ENCODE measurements at places on chromosomes 6 and 20.

- DNase-seq, result no peak
These were observed 65.7 kb upstream of the EEF1A1 start for GRCh38 chr6:73586416-73586974.

DNA sequence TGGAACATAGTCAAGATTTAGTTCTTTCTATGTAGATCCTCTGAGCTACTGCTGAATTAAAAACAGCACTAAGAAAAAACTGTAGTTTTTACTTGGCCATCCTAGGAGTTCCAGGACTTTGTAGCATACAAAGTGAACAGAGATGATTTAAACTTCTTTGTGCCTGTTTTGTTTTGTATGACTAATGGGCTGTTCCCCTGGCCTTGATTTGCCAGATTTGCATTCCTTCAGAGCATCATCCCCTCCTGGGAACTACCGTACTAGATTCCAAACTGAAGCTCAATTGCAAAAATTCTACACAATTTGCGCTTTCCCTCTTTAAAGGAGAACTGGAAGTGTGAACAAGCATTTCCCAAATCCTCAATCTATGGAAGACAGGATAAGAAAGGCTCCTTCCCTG is 23.1 kb downstream of the ACOT13 start:
- no peak for DNase-seq

DNA sequence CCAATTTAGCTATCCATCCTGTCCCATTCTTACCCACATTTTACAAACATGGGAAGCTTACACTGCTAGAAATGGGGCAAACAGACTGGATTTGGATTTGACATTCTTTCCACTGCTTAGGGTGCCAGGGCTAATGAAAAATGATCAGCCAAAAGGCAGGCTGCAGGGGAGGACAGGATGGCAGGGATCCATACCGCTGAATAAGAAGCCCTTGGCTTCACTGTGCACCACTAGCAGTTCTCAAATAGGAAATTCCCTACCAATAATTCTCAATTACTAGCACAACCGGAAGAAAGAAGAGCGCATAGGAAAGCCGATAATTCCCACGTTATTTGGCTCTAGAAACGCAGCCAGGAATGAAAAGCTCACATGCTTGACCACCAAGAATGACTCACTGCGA is 73.1 kb downstream of the NDUFAF5 start:
- DNase-seq, result no peak

- DNase-seq, result no peak
These were observed 3.0 kb downstream of the HLA-A start for GRCh38 chr6:29945281-29945820.

DNA sequence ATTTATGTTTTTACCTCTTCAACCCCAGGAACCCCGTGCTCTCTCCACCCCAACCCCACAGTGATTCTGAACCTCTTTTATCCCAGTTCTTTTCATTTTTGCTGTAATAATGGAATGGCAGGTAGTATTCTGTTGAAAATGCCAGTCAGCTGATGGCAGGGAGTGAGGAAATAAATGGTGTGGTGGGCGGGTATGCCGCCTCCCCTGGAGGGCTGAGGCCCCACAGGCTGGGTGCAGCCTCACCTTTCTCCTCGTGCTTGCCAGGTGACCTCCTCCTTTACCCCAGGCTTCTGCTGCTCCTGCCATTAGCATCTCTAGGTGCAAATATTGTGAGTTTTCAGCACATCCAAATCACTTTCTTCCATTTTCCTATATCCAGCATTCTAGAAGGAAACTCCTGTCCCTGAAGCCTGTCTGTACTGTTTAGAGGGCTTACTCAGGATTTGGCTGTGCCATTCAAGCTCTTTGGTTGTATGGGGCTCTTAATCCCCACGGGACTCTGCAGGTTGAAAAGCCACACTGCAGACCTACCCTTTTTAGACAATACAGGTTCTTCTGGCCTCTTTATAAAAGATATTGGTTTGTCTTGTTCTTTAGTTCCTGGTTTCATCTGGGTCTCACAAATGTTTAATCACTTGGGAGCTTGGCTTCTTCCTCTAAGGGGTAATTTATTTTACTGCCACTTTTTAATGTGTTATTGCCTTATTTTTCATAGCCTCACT is 201.8 kb downstream of the JARID2 start:
- DNase-seq, result no peak

DNA sequence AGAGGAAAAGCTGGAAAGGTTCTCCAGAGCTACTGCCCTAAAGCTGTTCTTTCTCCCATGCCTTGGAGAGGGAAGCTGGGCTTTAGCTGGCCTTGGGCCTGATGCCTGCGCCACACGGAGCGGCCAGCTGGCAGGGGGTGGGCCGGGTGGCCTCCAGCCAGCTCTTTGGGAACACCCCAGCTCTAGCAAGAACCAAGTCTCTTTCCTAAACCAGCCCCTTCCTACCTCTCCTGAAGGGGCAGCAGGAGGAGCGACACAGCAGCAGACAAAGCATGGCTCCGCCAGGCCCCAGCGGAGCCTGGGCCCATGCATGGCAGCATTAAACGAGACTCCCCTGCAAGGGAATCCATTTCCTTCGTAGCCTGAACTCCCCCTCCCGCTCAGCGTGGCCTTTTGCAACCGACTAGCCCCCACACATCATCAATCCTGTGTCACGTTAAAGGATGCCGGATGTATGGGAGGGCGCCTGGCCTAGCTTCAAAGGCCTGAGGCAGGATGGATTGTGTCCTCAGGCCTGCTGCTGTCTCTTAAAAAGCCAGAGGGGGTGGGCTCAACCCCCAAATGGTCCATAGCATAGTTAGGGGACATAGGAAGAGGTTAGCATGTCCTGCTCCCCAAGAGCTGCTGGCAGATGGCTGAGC is 14.0 kb downstream of the MRPS18A start:
- no peak for DNase-seq

- DNase-seq, result no peak
These were observed 85.8 kb downstream of the BCAS1 start for GRCh38 chr20:53984356-53985149.

DNA sequence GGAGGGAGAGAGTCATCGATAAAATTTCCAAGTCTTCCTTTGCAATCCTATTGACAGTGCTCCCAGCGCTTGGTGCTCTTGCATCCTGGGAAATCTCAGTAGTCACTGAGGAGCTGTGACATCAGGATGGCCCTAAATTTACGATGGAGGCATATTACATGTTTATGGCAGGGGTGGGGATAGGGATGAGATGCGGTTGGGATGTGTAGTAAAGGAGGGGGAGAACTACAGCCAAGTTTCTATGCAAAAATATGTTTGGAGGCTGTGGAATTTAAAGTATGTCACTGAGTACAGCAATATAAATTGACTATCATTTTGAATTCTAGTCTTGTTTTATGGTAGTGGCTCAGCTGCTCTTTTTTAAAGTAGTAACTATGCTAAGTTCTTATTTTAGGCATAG is 544.9 kb downstream of the PKHD1 start:
- DNase-seq, result no peak

- DNase-seq, result no peak
These were observed 193.8 kb downstream of the DHX35 start for GRCh38 chr20:39155971-39156370.

Data from activated CD4-positive, alpha-beta memory T cell treated with anti-CD3 and anti-CD28 coated beads, Interleukin-2, amount 10 ng/mL, durations not matched to agents 7 days and 5 days (primary cell).